ENCODE measurements at places on chromosomes 11 and 22.

GRCh38 chr11:62757846-62758788 lies 3.3 kb upstream of the POLR2G start:
- DNase-seq = no peak

- DNase-seq = no peak
Observed at GRCh38 chr22:32411402-32411801, 645 bp downstream of the RTCB start.

GRCh38 chr11:32829157-32829679 lies 509 bp upstream of the PRRG4 start:
- DNase-seq = no peak

DNA sequence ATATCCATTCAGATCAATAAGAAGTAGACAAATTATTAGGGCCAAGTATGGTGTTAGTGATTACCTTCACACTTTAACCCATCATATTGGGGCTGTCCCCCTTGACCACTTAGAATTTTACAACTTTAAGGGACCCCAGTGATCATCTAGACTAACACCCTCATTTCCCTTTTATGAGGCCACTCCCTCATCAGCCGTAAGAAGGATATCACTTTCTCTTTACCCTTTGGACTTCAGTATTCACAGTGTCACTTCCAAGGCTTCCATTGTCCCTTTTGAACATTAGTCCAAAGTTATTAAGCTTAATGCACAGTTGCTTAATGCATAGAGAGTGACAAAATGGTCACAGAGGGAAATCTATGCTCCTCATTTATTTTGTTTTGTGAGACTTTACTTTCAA lies 172.4 kb upstream of the MPPED2 start:
- no peak for DNase-seq

DNA sequence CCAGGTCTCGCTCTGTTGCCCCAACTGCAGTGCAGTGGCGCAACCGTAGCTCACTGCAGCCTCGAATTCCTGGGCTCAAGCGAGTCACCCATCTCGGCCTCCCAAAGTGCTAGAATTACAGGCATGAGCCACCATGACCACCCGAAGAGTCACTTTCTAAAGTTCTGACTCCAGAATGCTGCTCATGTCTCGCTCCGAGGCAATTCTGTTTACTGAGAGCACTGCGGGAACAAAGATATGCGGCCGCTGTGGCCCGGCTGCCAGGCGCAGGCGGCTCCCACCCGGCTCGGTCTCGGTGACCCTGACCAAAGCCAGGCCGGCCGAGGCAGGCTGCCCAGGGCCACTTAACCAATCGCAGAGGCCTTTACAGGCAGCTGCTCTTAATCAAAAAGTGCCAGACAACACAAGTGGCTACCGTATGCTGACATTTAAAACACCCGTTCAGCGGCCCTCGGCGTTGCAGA lies 78.7 kb downstream of the PHF21B start:
- DNase-seq = no peak

- no peak for DNase-seq
Observed at GRCh38 chr11:1632053-1632714, 2.6 kb downstream of the KRTAP5-5 start.

DNA sequence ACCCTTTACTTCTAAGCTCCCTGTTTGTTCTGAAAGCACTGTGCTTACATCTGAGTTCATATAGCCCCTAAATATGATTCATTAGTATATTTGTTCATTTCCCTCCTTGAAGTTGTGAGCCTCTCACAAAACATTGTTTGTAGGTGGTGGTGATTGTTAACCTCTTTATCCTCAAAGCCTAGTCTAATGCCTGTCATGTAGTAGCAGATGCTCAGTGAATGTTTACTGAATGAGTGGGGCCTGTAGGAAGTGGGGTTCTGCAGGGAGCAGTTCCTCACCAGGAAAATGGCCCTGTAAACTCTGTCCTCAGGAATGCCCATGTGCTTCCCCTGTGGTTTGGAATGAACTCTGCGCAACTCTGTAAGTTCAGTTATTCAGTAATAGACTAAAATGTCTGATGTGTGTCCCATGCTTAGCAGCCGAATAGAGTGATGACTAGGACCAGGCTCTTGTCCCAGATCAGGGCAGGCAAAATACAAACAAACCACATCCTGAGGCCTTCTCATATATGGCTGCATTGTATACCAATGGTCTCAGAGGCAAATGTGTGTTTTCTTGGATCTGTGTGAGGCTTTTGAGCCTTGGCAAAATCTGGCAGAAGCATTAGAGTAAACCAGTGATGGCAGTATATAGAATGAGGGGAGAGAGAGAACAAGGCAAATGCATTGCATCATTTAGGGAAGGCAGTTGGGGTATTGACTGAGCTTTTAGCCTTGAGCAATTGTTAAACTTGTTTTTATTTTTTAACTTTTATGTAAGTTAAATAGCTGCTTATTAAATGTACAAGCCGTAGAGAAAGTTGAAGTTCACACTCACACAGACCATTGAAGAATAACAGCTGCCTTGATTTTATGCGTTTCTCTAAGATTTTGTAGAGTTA lies 91.4 kb upstream of the BIRC3 start:
- DNase-seq = no peak

DNA sequence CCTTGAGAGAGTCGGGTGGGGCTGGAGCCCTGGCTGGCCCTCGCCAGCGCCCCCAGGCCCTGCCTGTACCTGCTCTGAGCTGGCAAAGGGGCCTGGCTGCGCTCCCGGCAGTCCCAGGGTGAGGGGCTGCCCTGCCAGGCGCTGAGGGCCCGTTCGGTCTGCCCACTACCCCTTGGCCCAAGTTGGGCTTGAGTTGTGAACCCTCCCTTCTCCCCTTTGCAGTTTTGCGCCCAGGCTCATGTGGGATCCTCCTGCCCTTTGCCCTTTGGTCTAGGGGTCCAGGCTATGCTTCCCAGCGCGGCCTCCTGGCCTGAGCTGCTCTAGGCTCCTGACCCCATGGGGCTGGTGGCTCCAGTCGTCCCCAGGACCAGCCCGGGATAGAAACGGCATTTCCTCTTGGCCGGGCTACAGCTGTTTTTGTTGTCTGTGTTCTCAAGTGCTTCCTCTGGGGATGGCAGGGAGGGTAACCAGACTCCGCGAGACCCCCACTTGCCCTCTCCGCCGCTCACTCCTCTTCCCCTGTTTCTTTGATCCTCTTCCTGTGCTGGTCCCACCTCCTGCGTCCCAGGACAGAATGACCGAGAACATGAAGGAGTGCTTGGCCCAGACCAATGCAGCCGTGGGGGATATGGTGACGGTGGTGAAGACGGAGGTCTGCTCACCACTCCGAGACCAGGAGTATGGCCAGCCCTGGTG lies 34.9 kb downstream of the PRDM11 start:
- DNase-seq = no peak

GRCh38 chr11:35511666-35512065 lies 13.8 kb downstream of the PAMR1 start:
- DNase-seq = no peak

GRCh38 chr11:65478388-65479183 lies 20.3 kb upstream of the MALAT1 start:
- DNase-seq = peak; percentile 89

- DNase-seq = no peak
Observed at GRCh38 chr11:125375146-125375545, 120.9 kb downstream of the FEZ1 start.
